MCF 10A (cell line): ENCODE measurements at places on chromosomes 6 and 20.

- DNase-seq, result no peak
These were observed 21.1 kb downstream of the ZNF292 start for GRCh38 chr6:87176493-87176892.

DNA sequence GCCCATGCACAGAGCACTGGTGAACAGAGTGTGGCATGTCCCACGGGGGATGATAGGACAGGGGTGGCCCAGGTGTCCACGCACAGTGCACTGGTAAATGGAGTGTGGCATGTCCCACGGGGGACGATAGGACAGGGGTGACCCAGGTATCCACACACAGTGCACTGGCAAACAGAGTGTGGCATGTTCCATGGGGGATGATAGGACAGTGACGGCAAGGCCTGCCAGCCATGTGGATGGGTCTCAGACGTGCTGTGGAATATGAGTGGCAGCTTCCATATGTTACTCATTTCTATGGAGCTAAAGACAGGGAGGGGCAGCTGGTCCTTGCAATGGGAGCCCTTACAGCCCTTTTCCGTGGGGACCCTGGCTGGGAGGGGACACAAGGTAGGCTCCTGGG, 168.7 kb downstream of the CDH4 start:
- no peak for DNase-seq

DNA sequence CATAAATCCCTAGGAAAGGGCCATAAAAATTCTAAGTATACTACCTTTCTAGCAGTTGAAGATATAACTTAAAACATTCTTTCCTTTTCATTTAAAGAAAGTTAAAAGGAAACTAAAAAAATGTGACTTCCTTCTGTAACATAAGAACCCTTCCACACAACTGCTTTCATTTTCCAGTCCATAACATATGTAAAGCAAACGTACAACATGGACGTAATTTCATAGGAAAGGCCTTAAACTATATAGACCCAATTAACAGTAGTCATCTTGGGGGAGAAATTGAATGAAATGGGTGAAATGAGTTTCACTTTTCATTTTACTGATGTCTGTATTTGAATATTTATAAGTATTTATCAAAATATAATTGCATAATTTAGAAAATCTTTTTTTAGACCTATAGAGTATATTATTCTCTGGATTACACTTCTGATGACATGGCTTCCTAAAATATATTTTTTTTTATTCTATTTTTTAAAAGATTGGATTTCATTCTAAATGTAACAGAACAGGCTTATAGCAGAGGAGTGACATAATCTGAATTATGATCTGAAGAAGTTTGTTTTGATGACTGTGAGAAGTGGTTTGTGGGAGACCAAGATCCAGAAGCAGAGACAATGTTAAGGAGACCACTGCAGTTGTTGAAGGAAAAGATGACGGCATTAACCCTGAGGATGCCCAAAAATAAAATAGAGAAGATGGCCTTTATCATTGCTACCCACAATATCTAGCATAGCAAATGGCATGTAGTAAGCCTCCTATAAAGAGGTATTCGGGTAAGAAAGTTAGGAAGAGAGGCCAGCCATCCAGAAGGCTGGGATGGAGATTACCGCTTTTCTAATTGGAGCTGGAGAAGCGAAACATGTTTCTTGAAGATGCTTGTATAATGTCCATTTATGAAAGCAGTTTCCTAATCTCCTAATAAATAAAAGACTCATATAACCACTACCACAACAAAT, 260.4 kb downstream of the PTPRK start:
- DNase-seq, result no peak

DNA sequence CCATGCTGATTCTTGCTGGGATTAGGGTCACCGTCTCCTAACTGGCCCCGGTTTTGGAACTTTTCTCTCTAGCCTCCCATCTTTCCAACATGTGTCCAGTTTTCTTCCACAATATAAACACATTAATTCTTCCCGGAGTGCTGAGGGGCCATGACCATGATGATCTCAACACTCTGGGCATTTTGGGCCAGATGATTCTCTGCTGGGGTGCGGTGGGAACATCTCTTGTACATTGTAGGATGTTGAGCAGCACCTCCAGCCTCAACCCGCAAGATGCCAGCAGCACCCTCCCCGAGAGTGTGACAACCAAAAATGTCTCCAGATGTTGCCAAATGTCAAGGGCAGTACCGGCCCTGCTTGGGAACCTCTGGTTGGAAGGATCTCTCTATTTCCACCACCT, 164.8 kb downstream of the TFAP2C start:
- DNase-seq, result no peak

DNA sequence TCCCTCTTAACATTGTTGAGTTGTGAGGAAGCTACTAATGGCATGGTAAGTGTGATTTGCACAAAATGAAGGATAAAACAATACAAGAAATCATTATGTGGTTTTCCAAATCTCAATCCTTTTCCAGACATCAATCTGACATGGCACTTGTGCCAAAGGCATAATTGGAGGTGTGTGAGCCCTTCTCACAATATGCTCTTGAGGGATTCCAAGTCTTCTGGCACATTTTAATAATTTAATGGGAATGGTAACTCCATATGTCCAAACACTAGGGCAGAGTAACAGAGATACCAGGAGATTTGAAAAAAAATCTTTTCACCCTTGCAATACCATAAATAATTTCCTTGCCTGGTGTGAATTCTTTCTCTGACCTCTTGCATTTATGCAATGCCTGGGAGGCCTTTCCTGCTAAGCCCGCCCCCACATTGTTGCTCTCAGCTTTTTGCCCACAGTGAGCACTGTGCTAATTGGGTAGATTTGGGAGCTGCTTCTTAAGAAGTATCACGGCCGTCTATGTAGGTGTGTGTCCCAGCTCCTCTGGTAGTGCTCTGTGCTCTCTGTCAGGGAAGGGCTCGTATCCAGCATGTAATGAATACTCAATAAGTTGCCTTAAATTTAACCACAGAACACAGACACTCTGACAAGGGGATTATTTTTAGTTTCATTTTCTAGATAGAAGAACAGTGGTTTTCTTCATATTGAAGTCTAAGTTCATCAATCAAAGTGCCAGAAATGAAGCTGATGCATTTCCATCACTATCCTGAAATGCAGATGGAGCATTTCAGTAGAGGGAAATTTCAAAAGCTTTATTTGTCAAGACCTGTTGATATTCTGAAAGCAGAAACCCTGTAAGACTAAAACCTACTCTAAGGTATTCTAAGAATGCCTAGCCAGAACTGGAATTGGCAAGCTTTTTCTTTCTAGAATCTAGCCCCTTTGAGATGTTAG, 54.4 kb upstream of the CEP85L start:
- peak; percentile 75 for DNase-seq

DNA sequence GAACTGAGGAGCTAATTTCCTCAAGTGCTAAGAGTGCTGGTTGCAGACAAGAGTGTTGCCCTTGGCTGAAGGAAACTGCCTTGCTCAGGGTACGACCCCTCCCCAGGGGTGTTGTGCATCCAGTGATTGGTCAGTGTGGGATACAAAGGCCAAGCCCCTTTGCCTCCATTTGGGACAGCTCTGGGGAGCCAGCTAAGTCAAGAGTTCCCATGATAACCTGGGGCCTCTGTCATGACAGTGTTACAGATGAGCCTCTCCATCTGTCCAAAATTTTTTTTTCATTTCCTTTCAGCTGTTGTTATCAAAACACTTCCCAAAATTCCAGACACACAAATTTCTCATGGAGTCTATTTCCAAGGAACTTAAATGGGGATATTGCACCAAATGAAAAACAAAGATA, 93.3 kb downstream of the HS3ST5 start:
- DNase-seq, result no peak

DNA sequence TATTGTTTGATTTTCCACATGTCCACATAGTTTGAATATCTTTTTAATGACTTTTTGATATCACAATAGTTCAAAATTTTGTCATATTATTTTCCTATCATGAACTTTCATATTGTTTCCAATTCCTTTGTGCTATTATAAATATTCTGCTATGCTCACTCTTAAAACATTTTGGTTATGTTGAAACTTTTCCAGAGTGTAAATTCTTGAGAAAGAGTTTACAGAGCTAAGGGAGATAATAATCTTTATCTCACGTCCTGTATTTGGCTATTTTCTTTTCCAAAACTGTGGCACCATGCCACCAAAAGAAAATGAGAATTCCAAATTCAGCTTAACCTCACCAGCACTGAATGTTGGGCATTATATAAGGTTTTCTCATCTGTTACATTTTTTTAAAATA, 210.9 kb downstream of the TFAP2B start:
- no peak for DNase-seq

- no peak for DNase-seq
These were observed 82.5 kb downstream of the PRL start for GRCh38 chr6:22214314-22214713.

- peak; percentile 45 for DNase-seq
These were observed at the start of gene FOXQ1 for GRCh38 chr6:1311400-1312202. FOXQ1 (plus strand) TSS chr6:1312098; CDS start chr6:1312705, 607 bp downstream.

DNA sequence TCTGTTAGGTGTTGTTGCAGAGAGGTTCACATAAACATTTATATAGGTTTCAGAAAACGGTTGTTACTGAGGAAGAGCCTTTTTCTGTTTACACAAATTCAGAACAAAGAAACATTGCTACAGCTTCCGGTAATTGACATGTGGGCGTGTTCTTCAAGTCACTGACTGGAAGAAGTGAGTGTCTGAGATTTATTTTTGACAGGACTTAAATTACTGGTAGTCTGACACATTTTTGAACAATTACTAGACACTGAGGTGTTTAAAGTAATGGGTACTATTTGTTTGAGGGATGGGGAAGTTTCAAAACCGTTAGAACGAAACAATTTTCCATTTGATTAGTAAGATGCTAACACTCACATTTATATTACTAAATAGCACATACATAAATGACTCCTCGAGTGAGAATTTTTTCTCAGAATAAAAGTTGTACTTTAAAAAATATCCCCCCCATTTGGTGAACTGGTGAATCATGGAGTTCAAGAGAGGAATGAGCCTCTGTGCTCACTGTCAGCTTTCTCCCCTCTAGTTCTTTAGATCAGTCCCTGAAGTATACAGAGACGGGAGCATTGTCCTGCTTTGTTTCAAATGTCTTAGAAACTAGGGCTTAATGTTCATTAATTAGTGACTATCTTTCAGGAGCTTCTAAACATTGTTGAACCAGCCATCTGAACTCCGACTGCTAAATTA, 98.7 kb downstream of the TSHZ2 start:
- peak; percentile 63 for DNase-seq

- no peak for DNase-seq
These were observed 237.7 kb downstream of the PRL start for GRCh38 chr6:22059126-22059525.

- no peak for DNase-seq
These were observed 1.2 kb downstream of the MTCH1 start for GRCh38 chr6:36984581-36985416.

DNA sequence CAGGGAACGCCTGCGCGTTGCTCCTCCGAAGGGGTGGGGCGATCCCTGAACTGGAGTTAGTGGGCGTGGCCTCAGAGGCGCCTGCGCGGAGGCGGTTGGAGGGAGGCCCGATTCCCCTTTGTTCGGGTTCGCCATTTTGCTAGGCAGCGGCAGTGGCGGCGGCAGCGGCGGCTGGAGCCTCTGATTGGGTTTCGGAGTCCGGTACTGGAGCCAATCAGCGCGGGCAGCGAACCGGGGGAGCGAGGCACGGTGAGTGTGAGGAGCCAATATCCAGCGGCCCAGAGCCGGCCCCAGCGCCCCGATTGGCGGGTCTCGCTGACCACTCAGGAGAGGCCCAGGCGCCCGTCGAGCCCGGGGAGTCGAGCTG, at the start of gene NFYA:
NFYA (plus strand) TSS at position 139 of the 367 bp plus-strand sequence. CDS start 6,116 bp downstream, outside the sequence.
- DNase-seq, result no peak

GRCh38 chr6:97462031-97462430, 179.0 kb upstream of the MMS22L start:
- DNase-seq, result peak; percentile 27

DNA sequence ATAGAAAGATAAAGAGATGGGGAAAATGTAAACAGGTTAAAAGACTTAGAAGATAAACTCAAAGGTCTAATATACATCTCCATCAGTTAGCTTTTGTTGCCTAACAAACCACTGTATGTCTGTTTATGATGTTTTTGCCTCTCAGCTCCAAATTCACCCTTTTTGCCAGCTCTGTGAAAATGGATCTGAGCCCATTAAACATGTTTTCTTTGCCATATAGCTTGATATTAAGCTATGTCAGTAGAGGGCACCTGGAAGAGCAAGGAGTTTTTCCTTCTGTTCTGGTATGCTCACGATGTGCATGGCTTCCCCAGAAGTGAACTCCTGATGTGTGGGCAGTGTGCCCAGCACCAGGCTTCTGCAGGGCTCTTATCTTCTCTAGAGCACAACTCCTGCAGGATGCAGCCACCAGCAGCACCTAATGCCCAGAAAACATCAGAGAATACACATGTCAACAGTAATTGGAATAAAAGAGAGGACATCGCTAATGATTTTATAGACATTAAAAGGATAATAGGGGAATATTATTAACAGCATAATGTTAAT, 14.6 kb upstream of the SNX9 start:
- no peak for DNase-seq

DNA sequence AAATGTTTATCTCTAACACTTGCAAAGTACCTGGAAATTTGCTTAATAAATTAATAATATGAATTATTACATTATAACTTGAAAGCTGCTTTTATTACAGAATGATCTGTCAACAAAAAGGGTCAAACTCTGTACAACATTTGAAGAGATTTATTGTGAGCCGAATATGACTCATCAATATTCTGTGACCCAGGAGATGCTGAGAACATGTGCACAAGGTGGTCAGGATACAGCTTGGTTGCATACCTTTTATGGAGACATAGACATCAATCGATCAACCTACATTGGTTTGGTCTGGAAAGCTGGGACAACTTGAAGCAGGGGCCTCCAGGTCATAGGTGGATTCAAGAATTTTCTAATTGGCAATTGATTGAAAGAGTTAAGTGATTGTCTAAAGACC, 79.0 kb downstream of the RNASET2 start:
- DNase-seq, result no peak

DNA sequence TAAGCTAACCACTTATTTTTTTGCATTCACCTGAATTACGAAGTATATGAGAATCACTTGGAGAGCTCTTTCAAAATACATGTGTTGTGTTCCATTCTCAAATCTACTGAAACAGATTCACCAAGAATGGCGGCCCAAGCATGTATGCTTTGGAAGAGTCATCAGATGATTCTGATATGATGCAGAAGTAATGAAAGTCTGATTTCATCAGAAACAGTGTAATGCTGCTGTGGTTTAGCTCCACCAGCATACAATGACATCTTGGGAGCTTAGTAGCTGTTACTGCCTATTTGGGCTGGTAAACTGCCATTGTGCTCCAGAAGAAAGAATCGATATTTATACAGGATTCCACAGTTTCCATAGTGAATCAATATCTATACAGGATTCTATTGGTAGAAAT, 52.9 kb downstream of the UBR2 start:
- no peak for DNase-seq
